Thyroid gland (tissue), 4 donors: ENCODE measurements at places on chromosomes 13 and 19.
A peak's percentile ranks its signal among the peaks of the same experiment; 100 is the strongest.

GRCh38 chr13:20825477-20825875, 51.7 kb upstream of the EEF1AKMT1 start:
- H3K27ac ChIP-seq = no peak overlapping the region
- no peaks in the 10 kb centered on the region for H3K27me3 ChIP-seq
- peak; percentile 32 for DNase-seq
- no peaks in the 10 kb centered on the region for H3K36me3 ChIP-seq
- peaks cover 13% of the 10 kb centered on the region for H3K4me1 ChIP-seq
- H3K4me3 ChIP-seq = no peak overlapping the region

DNA sequence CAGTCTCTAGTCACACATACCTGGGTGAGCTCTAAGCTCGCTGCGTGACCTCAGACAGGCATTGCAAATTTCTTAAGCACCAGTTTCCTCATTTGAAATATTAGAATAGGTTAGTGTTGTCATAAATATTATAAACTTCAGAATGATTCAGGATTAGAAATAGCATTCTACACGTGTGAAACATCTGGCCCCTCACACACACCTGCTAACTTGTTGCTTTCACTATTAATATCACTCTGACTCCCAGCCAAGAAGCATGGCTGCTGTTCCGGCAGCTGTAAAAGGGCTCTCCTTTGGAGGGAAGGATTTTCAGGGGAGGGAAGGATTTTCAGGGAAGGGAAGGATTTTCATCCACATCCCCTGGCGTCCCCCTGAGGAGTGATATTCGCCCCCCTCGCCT, 161.3 kb upstream of the GPR12 start:
- no peaks in the 10 kb centered on the region for H3K4me1 ChIP-seq
- no peaks in the 10 kb centered on the region for H3K36me3 ChIP-seq
- DNase-seq = no peak
- H3K4me3 ChIP-seq = no peak overlapping the region
- no peaks in the 10 kb centered on the region for H3K27me3 ChIP-seq
- no peak overlapping the region for H3K27ac ChIP-seq

DNA sequence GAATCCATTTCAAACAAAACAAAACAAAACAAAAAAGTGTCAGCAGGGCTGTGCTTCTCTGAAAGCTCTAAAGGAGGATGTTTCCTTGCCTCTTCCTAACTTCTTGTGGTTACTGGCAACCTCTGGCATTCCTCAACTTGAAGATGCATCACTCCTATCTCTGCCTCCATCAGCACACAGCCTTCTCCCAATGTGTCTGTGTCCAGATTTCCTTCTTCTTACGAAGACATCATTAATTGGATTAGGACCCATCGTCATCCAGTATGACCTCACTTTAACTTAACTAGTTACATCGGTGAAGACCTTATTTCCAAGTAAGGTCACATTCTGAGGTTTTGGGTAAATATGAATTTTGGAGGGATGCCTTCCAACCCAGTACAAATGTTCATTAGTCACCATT, 33.8 kb upstream of the GTF2F2 start:
- no peak overlapping the region for H3K27ac ChIP-seq
- no peak for DNase-seq
- no peaks in the 10 kb centered on the region for H3K4me1 ChIP-seq
- no peaks in the 10 kb centered on the region for H3K27me3 ChIP-seq
- H3K36me3 ChIP-seq = no peaks in the 10 kb centered on the region

- no peak overlapping the region for H3K4me3 ChIP-seq
- H3K27me3 ChIP-seq = no peaks in the 10 kb centered on the region
- no peaks in the 10 kb centered on the region for H3K36me3 ChIP-seq
- no peak for DNase-seq
- H3K27ac ChIP-seq = no peak overlapping the region
- no peaks in the 10 kb centered on the region for H3K4me1 ChIP-seq
Observed at GRCh38 chr13:47129461-47129860, 232.6 kb upstream of the HTR2A start.

DNA sequence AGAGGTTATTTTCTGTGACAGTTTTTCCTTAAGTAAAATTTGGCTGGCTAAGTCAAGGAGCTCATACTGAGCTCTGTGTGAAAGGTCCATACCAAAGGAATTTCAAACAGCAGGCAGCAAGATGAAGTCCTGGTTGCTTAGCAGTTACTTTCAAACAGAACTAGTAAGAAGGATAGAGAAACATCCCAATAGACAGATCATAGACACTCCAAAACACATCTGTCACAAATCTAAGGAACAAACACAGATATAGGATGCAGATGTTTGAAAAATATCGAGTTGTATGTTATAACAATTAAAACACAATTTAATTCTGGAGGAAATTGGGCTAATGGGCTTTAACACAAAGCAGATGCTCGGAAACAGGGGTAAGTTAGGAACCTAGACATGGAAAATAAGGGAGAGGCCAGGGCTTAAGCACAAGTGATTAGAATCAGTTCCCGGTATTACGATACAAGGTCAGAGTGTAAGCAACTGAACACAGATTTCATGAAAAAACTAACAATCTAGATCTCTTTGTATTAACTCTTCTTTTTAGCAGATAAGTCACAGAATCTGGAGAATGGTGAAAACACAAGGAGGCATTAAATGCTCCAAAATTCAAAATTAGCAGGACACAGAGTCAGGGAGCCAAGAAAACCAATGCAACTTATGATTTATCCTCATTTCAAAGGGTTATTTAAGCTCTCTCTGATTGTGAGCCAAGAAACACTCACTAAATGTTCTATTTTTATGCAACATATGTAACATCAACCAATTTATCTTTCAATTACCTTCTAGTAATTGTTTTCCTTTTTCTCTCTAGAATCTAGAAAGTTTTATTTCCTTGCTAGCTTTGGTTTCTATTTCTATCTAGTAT, 1992.9 kb upstream of the PCDH20 start:
- no peaks in the 10 kb centered on the region for H3K36me3 ChIP-seq
- DNase-seq = no peak
- no peak overlapping the region for H3K27ac ChIP-seq
- no peaks in the 10 kb centered on the region for H3K4me1 ChIP-seq
- no peaks in the 10 kb centered on the region for H3K27me3 ChIP-seq
- H3K4me3 ChIP-seq = no peak overlapping the region

GRCh38 chr13:39777527-39778061, 122.1 kb downstream of the COG6 start:
- no peak overlapping the region for H3K27ac ChIP-seq
- H3K27me3 ChIP-seq = no peaks in the 10 kb centered on the region
- no peaks in the 10 kb centered on the region for H3K4me1 ChIP-seq
- H3K4me3 ChIP-seq = no peak overlapping the region
- no peaks in the 10 kb centered on the region for H3K36me3 ChIP-seq

GRCh38 chr19:18131841-18132596, 20.9 kb upstream of the PIK3R2 start:
- H3K4me1 ChIP-seq = no peaks in the 10 kb centered on the region
- H3K27me3 ChIP-seq = no peaks in the 10 kb centered on the region
- no peak for DNase-seq

DNA sequence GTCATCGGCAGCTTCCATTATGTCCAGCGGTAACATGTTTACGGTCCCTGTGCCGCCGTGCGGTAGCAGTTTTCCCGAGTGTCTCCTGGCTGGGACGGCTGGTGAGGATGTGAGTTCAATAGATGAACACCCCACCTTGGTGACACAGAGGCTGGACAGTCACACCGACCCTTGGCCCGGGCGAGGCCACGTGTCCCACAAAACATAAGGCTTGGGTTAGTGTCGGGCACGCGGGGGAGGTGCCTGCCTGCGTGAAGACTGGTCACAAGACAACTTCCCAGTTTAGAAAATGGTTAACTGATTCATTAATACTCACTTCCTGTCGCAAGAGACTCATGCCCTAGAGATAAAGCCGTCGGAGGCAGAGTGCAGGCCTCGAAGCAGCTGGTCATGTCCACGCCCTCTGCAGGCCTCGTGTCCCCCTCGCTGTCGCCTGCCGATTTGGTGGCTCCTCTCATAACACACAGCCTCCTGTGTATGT, 17.2 kb downstream of the RASA3 start:
- H3K4me3 ChIP-seq = no peak overlapping the region
- no peak overlapping the region for H3K27ac ChIP-seq
- no peaks in the 10 kb centered on the region for H3K36me3 ChIP-seq
- DNase-seq = peak; percentile 1
- no peaks in the 10 kb centered on the region for H3K27me3 ChIP-seq
- peaks cover 9% of the 10 kb centered on the region for H3K4me1 ChIP-seq

DNA sequence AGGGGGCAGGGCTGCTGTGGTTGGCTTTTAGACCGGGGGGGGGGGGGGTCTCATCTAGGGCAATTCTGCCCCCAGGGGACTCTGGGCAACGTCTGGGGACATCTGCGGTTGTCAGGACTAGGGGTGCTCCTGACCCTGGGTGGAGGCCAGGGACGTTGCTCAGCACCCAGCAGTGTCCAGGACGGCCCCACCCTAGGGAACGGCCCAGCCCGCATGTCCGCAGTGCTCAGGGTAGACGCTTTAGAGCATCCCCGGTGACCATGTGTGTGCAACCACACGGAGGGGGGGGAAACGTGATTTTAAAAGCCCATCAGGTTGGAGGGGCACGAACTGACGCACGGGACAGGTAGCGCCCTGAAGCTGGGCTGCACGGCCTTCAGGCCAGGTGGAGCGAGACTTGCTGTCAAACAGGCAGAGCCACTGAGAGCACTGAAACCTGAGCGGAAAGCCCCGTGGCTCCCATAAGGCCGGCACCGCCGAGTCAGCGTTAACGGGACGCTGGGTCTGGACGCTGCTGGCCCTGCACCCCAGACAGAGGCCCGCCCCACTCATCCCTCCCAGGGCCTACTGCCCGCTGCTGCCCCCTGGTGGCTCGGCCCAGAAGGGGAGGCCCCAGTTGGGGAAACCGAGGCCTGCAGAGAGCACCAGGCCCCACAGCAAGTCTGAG, 8.3 kb downstream of the CACTIN start:
- H3K4me1 ChIP-seq = no peaks in the 10 kb centered on the region
- H3K36me3 ChIP-seq = no peaks in the 10 kb centered on the region

- no peak overlapping the region for H3K27ac ChIP-seq
- no peaks in the 10 kb centered on the region for H3K36me3 ChIP-seq
- no peaks in the 10 kb centered on the region for H3K4me1 ChIP-seq
- no peaks in the 10 kb centered on the region for H3K27me3 ChIP-seq
- no peak for DNase-seq
Observed at GRCh38 chr13:104422668-104423067, 1356.5 kb upstream of the SLC10A2 start.

- H3K36me3 ChIP-seq = no peaks in the 10 kb centered on the region
- no peak for DNase-seq
- no peak overlapping the region for H3K4me3 ChIP-seq
- no peaks in the 10 kb centered on the region for H3K27me3 ChIP-seq
- H3K4me1 ChIP-seq = no peaks in the 10 kb centered on the region
- H3K27ac ChIP-seq = no peak overlapping the region
Observed at GRCh38 chr13:95924389-95924994, 128.7 kb downstream of the UGGT2 start.

DNA sequence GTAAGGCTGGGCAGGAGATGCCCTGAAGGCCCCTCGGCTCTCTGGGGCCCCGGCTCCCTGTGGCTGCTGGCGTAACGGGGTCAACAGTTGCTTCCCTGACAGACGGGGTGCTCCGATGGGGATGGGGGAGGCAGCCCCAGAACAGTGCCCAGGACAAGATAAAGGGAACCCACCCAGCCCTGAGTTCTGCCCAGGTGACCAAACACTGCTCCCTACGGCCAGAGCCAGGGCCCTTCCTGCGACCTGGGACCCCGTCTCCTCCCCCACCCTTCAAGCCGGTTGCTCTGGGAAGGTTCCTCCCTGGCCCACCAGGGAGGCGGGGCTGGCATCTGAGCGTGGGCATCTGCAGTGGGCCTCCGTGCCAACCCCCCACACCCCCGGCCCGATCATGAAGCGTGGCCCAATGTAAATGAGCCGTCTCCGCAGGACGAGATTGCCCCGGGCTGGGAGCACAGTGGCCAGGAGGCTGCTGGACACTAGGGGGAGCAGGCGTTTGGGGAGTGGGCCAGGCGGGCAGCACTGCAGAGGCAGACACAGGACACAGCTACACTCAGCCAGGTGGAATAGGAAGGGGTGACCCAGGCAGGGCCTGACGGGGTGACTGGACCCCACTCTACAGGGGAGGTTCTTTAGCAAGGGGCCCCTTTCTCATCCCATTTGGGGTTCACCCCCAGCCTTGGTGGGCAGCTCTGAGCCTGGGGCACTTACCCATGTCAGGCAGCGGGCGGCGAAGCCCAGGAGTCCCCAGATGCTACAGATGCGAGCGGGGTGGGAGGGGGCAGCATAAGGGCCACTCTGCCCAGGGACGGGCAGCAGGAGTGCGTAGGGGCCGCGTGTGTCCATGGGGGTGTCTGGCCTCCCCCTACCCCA, 1.2 kb upstream of the NKPD1 start:
- DNase-seq = no peak
- H3K27ac ChIP-seq = no peak overlapping the region
- no peaks in the 10 kb centered on the region for H3K27me3 ChIP-seq
- H3K4me1 ChIP-seq = no peaks in the 10 kb centered on the region
- H3K4me3 ChIP-seq = no peak overlapping the region
